HTR-8/SVneo (cell line): ENCODE measurements at places on chromosomes 4 and X.

- no peak for DNase-seq
Measured at GRCh38 chr4:73992050-73992449, 4.1 kb upstream of the PPBP start.

DNA sequence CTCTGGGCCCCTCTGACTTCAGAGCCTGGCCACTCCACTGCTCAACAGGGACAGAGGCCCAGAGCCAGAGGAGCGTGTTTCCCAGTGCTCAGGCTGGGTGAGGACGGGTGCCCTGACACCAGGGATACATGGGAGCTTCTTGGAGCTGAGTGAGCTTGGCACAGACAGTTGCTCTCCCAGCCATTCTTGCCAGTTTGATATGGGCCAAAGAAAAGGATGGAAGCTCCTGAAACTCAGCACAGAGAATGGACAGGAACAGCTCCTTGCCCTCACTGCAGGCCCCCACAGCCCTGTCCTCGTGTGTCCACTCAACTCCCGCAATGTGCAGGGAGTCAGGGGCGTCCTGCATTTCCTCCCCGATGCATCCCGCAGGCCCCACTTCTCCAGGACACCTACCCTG is 38.8 kb downstream of the NSG1 start:
- DNase-seq, result no peak

GRCh38 chr4:175998782-175999181 is 66.9 kb upstream of the WDR17 start:
- DNase-seq, result no peak

DNA sequence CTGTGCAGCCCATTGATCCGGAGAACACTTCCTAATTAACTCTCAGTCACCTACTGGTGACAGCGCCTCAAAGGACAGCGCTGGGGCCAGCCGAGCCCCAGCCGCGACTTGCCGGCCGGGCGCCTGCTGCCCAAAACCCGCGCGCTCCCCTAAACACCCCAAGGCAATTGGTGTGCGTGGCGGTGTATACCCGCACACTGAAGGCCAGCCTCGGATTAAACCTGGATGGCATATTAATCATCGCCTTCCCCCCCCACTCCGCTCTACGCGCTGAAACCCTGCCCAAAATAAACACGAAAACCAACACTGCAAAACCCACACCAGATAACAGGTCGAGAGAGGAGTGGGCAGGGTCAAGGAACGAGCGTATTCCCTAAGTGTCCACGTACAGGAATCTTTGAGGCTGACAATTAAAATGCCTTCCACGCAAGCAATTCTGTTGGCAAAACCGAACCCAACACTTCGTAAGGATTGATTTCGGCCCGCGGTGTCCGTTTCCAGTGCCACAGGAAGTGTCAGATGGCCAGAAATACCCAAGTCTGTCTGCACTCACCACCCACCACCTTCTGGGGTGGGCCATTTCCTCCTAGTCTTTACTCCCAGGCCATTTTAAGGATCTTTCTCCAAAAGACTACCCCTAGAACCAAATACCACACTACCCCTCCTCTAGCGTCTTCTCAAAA is 2.7 kb downstream of the BCOR start:
- no peak for DNase-seq

GRCh38 chrX:139518475-139518874 is 12.1 kb upstream of the F9 start:
- no peak for DNase-seq
